T-helper 9 cell (primary cell): ENCODE measurements at places on chromosomes 11 and 22.

DNA sequence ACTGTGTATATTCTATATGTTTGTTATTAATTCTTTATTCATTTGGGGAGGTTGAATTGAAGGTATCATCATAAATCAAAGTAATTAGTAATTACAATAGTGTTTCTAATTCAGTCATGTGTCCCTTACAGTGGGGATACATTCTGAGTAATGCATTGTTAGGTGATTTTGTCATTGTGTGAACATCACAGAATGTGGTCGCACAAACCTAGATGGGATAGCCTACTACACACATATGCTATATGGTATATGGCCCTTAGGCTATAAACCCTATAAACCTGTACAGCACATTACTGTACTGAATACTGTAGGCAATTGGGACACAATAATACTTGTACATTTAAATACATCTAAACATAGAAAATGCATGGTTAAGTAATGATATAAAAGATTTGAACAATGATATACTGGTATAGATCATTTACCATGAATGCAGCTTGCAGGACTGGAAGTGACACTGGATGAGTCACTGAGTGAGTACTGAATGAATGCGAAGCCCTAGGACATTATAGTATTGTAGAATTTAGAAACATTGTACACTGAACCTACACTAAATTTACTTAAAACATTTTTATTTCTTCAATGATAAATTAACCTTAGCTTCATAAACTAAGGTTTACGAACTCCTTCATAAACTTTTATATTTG, 936.2 kb upstream of the CHORDC1 start:
- DNase-seq, result no peak

DNA sequence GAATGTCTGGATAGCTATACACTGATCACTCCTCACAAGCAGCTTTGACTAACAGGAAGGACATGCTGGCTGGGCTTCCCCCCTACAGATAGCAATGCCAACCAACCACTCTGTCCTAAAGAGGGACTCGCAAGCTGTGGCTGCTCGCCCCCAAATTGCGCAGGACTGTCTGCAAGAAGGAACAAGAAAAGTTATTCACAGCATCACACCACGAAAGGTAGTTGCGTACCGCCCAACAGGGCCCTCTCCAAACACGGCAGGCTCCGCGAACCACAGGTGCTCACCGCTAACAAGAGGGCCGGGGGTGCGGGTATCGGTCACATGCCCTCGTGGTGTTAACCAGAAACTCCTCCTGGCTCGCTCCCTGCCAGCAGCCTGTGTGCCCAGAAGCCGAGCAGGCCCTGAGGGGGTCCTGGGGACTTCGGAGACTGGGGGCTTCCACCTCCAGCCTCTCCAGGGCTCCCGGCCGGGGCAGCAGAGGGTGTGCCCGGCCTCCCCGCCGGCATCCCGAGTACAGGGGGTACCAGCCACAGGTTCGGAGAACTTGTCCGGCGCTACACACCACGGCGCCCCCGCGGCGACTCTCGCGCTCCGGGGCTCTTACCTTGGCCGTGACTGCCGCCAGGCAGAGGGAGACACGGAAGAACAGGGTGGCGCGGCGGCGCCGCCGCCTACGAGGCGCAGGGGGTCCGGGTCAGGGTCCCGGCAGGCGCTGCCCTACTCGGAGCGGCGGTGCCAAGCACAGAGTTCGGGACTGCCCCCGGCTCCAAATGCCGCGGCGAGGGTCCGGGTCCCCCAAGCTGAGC, 682 bp downstream of the LARGE1 start:
- no peak for DNase-seq

GRCh38 chr22:42353883-42354727, 78.1 kb downstream of the NFAM1 start:
- no peak for DNase-seq

- DNase-seq, result no peak
These were observed 6.9 kb upstream of the MS4A14 start for GRCh38 chr11:60389279-60389910.

- no peak for DNase-seq
These were observed 4.9 kb upstream of the P2RY6 start for GRCh38 chr11:73267122-73267846.

- DNase-seq, result no peak
These were observed 3.1 kb downstream of the BIK start for GRCh38 chr22:43113526-43114251.

DNA sequence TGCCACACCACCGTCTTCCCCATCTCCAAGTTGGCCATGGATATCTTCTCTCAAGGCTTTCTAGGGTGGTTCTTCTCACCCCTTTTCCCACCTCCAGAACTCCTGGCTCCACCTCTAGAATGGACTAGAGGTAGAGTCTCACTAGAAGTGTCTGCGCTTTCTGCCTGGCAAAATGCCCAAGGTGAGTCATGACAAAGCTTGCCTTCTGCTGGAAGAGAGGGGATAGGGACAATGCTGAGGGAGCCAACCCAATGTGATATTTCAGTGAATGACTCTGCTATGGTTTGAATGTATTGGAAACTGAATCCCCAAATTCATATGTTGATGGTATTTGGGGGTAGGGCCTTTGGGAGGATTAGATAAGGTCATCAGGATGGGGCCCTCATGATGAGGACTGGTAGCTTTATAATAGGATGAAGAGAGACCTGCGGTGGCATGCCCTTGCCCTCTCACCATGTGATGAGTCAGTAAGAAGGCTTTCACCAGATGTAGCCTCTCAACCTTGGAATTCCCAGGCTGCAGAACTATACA, 4.1 kb upstream of the CD82 start:
- no peak for DNase-seq

DNA sequence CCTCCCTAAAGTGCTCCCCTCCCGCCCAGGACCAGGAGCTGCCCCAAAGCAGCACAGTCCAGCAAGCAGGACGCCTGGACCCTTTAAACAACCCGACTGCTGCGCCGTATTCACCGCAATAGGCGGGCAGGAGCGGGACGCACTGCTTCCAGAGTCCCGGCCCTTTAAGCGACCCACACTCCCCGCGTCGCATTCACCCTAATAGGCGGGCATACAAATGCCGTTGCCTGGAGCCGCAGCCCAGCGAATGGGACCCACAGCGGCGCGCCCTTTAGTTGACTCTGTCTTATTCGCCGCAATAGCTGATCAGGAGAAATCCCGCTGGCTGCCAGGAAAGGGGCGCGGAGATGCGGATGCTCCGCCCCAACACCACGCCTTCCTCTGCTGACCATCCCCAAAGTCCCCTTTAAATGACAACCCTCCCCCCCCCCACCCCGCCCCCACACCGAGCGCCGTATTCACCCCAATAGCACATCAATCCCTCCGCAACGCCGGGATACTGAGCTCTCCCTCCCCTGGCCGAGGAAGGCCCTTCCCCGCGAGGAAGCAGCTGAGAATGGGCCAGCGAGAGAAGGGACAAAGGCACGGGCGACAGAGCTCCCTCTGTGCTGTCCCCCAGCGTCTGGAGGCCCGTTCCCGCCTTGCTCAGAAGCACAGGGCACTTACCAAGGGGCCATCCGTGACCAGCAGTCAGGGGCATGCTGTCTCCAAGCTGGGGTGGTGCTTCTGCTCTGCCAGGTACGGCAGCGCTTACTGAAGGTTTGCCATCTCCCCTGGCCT, 4.7 kb downstream of the OSBPL5 start:
- DNase-seq, result no peak
